ENCODE measurements at places on chromosomes 4 and X.

DNA sequence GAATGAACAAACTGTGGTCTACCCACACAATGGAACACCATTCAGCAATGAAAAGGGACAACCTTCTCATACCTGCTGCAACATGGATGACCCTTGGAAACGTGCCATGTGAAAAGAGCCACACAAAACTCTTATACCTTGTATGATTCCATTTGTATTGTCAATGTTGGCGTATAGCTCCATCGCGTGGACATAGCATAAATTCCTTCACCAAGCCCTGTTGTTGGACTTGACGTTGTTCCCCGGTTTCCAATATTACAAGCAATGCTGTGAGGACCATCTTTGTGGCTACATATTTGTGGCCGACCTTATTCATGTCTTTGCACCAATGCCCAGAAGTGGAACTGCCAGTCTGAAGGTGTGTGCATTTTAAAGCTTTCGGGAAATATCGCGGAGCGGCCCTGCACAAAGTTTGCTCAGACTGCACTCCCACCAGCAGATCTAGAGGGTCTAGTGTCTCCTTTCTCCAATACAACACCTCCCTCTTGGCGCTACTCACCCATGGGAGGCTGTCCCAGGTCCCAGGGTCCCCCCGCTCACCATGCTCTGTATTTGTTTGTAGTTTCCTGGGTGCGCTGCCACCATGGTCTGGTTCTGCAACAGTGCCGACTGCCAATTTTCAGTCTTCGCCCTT lies at the start of gene CLDN34:
Gene CLDN34, plus strand, starts transcription at position 584 of the 634 bp plus-strand sequence. Its CDS starts 0 bp downstream, at position 584.
- DNase-seq, result no peak

GRCh38 chr4:180350901-180351300 lies 1892.3 kb upstream of the TENM3 start:
- no peak for DNase-seq

- DNase-seq, result no peak
Observed at GRCh38 chr4:183059797-183060196, 39.3 kb upstream of the WWC2 start.

DNA sequence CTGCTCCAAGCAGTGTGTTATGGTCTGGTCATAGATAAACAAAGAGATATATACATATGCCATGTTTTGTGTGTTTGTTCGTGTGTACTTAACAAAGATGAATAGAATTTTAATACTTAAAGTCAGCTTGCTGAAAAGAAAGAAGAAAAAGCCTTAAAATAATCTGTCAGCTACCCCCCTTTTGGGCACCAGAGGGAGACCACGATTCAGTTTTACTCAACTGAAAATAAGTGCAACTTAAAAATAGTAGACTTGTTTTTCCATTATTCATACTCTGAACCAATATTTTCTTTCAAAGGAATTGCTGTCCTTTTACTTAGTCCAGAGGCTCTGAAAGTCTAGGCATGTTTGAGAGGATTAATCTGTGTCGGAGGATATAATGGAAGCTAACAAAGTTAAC lies 181.7 kb upstream of the AGTR2 start:
- DNase-seq, result no peak

- no peak for DNase-seq
Observed at GRCh38 chr4:147461161-147461560, 19.7 kb upstream of the EDNRA start.

DNA sequence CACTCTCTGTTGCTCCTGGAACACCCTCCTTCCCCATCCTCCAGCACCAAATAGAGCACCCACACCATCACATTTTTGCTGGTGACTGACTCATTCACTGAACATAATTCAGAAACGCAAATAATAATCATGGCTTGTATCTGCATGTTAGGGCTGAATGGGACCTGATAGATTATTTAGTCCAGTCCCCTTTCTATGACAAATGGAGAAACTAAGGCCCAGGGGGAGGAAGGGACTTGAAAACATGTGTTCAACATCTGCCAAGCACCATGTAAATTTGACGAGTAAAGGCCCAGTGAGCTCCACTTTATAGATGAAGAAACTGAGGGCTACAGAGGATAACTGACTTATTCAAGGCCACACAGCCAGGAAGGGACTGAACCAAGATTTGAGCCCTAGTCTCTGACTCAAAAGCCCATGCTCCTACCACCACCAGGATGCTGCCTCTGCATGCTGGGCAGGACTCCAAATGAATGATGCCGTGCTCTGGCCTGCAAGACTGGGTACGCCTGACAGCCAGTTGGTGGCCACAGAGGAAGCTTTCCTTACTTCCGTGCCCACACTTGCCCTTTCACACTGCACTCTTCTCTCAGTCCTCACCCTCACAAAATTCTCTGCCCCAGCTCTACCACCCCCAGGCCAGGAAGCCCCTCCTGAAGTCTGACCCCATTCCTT lies 133.3 kb upstream of the PJA1 start:
- no peak for DNase-seq

DNA sequence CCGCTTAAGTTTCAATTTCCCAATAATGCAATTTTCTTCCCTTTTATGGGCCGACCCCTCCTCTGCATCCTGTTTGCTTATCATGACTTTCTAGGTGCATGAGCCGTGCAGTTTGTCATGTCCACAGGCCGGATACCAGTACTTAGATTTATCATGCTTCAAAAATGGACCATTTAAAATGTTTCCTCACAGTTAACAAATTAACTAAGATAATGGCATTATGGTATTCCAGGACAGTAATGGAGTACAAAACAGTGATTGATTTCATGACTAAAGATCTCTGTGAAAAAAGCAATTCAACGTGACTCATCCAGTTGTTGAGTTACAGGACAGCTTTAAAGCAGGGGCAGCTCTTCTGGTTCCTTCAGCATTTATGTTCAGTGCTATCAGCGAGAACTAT lies 23.0 kb downstream of the SNX25 start:
- no peak for DNase-seq

DNA sequence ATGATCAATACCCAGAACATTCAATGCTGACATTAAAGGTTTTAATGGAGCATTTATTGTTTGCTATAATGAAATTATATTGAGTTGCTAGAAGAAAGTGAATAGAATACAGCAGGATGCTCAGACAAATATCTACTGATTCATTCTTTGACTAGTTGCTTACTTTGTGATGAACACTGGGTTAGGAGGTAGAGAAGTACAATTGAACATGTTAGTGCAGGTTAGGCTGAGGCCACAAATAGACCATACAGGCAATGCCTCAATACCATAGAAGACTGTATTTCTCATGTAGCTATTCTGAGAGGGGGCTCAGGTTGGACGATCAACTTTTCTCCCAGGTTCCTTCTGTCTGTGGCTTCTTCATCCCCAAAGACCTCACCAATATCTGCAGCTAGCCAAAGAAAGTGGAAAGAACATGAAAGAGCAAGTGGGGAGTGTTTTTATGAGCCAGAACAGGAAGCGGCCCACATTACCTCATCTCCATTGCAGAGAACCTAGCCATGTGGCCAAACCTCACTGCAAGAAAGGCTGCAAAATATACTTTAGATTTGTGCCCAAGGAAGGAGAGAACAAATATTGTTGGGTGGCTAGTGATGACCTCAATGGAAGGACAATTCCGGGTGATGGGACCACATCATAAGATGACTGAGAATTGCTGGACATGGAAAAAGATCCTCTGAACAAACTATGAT lies 180.3 kb upstream of the GATB start:
- no peak for DNase-seq

DNA sequence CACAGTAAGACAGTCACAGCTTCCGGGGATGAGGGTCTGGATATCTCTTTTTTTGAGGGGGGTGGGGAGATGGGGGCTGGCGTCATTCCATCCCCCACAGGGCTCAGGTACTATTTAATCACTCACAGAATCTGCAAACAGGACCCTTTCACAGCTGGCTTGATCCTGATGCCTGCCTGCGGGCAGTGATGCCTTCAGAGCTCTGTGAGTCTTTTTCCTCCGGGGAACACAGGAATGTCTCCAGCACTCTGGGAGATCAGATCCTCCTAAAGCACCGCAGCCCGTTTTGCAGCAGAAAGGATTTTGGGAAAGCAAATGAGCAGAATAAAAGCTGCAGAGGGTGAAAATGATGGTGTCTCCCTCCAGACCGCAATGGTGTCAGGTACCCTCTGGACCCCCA lies 13.2 kb upstream of the SHOX start:
- DNase-seq, result no peak

GRCh38 chrX:43373032-43373431 lies 283.1 kb upstream of the MAOA start:
- DNase-seq, result no peak

GRCh38 chrX:150421816-150422215 lies 58.7 kb downstream of the MAMLD1 start:
- no peak for DNase-seq

DNA sequence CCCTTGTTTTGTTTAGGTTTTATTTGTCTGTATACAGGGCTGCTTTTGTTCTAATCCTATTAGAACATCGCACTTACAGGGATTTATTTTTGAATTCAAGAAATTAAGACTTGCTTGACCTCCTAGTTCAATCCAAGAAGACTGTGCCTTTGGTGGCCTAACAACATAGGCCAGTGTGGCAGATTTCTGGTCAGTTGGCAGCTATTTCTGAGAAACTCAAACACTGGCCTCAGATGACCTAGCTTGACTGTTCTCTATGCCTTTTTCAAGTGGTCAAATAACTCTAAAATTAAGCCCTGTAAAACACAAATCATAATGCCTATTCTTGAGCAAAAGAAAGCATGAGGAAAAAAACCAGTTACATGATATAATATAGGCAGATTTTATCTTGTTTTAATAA lies 89.3 kb upstream of the GPR34 start:
- no peak for DNase-seq

DNA sequence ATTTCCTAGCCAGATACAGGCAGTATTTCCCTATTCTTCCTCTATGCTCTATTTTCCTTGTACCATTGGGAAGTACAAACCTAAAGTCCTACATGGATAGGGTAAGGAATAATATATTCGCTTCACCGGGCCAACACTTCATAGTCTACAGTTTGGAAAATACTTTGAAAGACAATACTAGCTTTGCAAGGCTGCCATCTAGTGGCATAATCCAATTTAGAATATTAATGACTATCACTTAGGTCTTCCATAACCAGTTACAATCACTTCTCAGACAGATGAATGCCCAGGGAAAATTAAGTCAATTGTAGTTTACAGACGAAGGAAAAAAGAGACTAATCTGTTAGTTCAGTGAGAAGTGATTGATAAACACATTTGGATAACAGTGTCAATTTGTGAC lies 141.0 kb upstream of the FAM47C start:
- DNase-seq, result no peak

DNA sequence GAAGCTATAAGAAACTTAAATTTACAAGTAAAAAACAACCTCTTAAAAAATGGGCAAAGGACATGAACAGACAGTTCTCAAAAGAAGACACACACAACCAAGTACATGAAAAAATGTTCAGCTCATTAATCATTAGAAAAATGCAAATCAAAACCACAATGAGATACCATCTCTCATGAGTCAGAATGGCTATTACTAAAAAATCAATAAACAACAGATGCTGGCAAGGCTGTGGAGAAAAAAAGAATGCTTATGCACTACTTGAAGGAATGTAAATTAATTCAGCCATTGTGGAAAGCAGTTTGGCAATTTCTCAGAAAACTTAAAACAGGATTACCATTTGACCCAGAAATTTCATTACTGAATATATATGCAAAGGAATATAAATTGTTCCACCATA lies 666.3 kb upstream of the GRIA3 start:
- DNase-seq, result no peak

DNA sequence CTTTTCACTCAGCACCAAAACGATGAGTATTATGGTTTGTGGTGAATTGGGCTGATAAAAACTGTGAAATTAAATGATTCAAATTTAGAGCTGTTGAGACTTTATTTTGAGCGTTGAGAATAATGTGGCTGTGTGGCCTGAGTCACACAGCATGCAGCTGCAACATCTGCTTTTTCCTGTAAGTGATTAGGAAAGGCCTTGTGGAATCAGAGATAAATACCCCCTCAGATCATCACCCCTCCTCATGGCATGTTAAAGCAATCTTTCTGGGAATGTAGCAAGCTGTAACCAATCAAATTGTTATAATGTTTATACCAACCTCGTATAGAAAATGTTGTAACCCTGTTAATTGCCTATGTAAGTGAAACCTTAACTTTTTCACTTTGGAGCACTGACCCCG lies 90.0 kb upstream of the GRPR start:
- DNase-seq, result no peak

DNA sequence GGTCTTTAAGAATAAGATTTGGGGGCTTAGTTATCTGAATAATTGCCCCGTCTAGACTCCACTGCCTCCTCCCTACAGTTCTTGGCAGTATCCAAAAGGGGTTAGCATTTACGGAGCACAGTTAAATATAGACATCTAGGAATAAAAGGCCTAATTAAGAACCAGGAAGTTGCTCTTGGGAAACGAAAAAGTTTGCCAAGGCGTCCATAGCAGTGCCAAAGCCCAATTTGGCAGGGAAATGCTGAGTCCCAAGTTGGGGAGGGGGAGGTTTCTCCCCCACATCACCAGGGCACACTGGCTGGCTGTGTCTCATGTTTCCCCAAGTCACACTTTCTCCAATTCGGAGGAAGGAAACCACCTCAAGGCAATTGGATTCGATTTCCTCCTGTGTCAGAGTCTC lies 338.7 kb downstream of the FBXW7 start:
- DNase-seq, result no peak

- DNase-seq, result no peak
Observed at GRCh38 chr4:41678951-41679350, 69.6 kb downstream of the PHOX2B start.

DNA sequence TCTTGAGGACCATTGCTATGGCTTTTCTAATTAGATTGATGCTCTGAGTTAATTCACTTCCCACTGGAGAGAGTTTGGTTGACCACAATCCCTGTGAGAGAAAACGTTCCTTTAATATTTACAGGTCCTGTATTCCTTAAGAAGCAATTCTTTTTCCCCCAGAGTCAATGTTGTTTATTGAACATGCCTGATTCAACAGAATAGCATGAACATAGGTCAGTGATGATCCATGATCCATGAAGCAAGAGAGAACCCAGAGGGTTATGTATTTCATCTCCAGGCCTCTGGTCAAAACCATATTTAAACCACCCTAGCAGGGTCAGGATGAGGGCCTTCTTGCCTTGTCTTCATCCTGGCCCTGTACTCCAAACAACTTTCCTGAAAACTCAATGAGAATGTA lies 39.4 kb upstream of the EFHC2 start:
- no peak for DNase-seq
